ENCODE measurements at places on chromosomes 4 and X.

- no peak for DNase-seq
Observed at GRCh38 chrX:46611658-46612362, 38.2 kb downstream of the CHST7 start.

DNA sequence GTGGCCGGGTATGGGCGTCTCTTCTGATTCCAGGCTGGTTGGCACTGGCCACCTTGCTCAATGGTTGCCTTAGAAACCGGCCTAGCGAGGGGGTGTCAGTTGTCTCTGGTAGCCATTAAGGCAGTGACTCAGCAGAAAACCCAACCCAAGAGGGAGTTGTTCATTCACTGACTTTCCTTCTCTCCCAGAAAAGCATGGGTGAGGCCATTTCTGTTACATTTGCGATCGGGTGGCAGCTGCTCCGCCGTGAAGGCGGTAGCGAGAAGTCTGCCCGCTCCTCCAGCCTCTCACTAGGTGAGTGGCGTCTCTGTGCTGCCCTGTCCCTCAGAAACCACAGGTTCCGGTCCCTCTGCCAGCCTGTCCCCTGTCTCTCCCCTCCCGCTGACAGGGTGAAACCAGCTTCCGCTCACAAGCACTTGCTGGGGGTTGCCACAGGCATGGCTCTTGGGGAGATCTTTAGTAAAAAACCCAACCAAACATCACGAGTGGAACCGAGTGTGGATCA lies 17.4 kb downstream of the IRAK1 start:
- DNase-seq, result peak; percentile 74

DNA sequence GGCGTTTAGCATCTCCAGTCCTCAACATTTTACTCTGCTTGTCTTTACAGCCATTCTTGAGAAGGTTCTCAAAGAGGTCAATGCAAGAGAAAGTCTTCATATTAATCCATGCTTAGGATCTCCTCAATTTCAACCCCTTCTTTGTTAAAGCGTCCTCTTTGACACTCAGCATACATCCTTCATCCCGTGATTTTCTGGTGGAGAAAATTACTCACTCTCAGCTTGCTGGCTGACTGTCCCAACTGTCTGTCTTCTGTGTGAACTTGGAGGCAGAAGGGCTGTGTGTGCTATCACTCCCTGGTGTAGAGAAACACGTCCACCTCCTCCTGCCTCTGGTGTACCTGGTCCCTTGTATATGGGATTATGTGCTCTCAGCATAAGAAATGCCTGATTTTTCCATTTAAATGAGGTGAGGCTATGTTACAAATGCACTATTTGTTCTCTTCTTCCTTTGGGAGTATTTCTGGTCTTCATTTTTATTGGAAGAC lies 57.8 kb downstream of the GALNT7 start:
- no peak for DNase-seq

DNA sequence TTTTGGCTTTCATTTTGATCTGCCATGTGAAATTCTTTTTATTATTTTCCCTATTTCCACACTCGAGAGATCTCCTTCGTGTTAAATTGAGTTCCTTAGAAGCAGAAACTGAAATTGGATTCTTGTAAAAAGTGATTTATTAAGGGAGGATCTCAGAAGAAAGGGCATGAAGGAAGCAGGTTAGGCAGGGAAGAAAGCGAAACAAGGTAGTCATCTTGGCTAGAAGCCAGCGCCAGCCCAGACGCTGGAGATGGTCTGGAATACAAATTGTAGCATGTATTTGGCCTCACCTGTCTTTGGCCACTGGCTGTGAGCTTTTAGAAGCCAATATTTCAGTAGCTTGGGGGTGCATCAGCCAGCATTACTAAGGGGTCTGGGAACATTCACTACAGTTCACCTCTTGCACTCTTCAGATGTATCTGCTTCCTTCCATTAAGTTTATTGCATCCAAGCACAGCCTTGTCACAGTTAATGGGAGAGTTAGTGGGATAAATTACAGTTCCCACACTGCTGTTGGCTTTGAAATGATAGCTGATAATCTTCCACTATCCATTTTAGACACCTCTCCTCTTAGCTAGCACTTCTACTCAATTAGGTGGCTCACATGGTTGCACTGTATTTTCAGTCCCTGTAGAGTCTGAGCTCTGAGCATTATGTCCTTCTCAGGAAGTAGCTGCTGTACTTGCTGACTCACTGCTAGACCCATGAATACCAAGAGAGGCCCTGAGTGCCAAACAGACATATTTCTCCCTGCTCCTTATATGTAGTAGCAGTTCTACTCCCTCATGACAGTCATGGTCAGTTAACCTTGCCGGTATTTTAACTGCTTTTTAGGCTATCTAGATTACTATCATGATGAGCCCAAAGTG lies 14.6 kb downstream of the GRXCR1 start:
- DNase-seq, result no peak

- DNase-seq, result no peak
Observed at GRCh38 chr4:185654965-185655554, 119.8 kb upstream of the PDLIM3 start.

DNA sequence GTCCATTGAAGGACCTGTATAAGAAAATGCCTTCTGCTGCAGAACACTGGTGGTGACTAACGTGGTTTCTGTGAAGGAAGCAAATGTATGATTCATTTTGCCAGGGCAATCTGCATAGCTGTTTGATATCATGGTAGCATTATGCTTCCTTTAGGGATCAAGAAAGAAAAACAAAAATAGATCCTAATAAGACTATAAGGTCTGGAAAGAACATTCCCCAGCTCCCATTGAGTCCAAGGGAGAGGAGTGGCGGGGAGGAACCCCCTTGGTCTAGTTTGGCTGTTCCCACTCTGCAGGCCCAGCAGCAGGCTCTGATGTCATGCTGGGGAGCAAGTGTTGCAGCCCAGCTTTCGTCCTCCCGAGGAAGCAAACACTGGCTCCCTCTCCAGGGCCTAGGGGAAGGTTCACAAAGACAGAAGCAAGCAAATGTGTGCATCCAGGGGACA lies 154.5 kb upstream of the GALNT7 start:
- DNase-seq, result peak; percentile 55
